T-helper 17 cell (primary cell): ENCODE measurements at places on chromosomes 2 and 18.

GRCh38 chr2:120693121-120693520 is 42.5 kb upstream of the GLI2 start:
- DNase-seq: no peak

GRCh38 chr2:173858291-173858731 is 106.9 kb downstream of the SP3 start:
- DNase-seq: no peak

GRCh38 chr2:83953697-83954096 is 505.4 kb downstream of the SUCLG1 start:
- no peak for DNase-seq

GRCh38 chr2:33486544-33486943 is 10.1 kb downstream of the RASGRP3 start:
- DNase-seq: no peak

- no peak for DNase-seq
Observed at GRCh38 chr2:62267696-62268095, 71.8 kb downstream of the B3GNT2 start.

DNA sequence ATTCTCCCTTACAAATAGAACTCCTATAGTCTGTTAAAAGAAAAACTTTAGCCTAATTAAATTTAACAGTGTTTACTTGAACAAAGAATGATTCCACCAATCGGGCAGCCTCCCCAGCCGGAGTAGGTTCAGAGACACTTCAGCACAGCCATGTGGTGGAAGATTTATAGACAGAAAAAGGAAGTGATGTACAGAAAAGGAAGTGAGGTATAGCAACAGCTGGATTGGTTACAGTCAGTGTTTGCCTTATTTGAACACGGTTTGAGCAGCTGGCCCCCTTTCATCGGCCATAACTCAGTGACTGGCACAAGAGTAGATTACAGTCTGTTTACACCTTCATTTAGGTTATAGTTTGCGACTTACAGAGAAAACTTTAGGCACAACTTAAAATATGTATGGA is 2.1 kb upstream of the SKA1 start:
- no peak for DNase-seq

- DNase-seq: no peak
Observed at GRCh38 chr18:52670896-52671295, 330.9 kb downstream of the DCC start.
